ENCODE measurements at places on chromosomes 11 and 22.

DNA sequence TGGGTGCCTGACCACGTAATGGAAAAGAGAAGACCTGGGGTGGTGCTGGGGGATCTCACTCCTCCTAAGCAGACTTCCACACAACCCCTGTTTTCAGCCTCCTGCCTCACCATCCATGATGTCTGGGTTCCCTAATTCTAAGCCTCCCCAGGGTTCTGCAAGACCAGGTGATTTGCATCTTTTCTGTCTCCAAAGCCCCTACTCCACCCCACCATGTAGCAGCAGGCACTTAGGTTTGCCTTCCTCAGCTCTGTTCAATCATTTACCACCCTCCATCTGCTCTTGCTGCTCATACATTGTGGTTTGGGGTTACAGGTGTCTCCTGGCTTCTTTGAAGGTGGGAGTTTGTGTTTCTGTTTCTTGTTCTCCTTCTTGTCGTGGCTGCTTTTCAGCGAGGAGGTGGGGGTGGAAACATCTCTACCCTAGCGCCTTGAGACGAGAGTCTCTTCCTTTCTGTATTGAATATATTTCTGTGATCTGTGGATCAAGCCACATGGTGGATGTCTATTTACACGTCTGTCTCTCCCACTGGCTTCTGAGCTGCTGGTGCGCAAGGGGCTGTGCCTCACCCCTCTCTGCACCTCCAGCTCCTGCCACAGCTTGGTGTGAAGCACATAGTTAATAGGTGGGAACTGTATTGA lies 6.6 kb upstream of the SSTR3 start:
- DNase-seq = no peak

DNA sequence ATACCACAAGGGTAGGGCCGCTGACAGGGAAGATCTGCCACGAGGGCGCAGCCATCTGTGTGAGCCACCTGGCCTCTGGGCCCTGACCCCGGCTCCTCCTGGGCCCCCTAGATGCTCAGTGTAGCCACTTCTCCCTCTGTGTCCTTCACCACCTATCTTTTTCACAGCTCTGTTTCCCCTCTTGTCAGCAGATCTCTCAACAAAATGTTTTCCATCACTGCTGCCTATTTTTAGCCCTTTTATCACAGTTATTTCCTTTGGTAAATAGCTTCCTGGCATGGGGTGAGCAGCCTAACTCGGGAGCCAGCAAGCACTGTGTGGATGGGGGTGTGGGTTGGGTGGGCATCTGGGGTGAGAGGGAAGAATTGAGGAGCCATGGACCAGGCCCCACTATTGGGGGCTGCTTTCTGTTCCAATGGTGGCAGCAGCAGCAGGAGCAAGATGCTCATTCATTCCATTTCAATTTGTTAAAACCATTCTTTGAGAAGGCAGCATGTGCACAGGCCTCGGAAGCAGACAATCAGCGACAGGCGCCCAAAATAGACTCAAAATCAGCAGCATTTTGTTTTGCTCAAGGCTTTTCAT lies 135.2 kb upstream of the NAV2 start:
- peak; percentile 41 for DNase-seq

DNA sequence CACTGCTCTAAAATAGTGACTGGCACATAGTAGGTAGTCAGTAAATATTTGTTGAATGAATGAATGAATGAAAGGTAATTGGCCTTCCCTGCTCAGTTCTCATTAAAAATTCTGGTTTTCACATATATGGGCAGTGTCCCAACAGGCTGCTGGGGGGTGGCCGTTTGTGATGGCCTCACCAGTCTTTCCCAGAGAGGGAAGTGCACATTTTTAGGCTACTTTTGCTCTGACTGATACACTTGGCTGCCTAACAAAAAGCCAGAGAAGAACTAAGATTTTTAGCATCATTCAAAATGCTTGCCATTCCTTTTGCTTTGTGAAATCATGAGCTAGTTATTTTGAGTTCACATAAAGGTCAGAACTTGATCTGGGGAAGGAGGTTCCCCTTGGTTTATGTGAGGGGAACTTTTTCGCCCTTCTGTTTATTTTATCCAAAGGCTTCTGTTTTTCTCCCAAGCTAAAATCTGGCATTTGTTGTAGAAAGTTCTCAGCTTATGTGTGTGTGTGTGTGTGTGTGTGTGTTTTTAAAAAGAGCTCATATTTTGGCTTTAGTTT lies 83.1 kb downstream of the PTPRJ start:
- DNase-seq = peak; percentile 91

GRCh38 chr11:46452918-46453517 lies 61.4 kb upstream of the CHRM4 start:
- no peak for DNase-seq

DNA sequence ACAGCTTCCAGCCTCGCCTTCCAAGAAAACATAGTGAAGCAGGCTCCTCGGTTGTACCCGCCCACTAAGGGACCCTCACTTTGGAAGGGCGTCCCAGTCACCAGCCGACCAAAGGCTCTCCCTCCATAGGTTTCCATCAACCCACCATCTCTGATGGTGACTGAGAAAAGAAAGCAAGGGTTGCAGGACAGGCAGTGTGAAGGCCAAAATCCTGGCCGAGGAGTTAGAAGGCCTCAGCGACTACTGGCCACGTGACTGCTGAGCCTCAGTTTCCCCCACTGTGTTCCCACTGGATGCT lies 2.7 kb downstream of the FXYD6 start:
- DNase-seq = no peak

Data from A172 (cell line).